ENCODE measurements at places on chromosomes 16 and 17.

- no peak for DNase-seq
These were observed 35.7 kb downstream of the PLD6 start for GRCh38 chr17:17170346-17170985.

DNA sequence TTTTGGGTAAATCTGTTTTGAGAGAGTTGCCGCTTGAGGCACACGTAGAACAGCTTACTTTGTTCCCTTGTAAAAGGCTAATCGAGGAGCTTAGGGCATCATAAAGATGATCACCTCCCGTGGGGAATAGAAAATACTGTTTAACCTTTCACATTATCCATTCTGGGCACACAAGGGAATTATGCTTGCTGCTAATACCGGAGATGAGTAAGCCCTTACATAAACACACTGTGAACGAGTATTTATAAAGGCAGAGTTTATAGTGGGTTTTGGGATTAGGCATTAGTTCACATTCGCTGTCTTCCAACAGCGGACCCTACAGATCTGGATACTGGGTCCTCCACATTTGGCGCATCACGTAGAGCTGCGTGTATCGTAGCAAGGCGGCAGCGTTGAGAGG lies 51.2 kb upstream of the CNTNAP4 start:
- DNase-seq: no peak

DNA sequence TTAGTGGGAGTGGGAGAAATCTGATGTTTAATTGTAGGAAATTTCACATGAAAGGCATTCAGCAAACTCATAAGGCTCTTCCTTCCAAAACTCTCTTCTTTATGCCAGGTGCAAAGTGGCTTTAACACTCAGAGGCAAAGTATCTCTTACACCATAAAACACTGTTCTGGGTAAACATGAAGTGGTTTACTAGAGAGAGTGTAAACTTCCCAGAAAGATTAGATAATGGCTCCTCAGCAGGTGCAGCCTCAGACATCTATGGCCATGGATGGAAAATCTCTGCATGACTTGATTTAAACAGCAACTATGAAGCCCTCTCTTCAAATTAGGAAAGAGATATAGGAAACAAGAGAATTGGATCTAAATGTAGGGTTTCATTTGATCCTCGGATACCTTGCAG lies 583.1 kb upstream of the SALL1 start:
- no peak for DNase-seq

- no peak for DNase-seq
These were observed 448.9 kb upstream of the ERCC4 start for GRCh38 chr16:13471036-13471435.

DNA sequence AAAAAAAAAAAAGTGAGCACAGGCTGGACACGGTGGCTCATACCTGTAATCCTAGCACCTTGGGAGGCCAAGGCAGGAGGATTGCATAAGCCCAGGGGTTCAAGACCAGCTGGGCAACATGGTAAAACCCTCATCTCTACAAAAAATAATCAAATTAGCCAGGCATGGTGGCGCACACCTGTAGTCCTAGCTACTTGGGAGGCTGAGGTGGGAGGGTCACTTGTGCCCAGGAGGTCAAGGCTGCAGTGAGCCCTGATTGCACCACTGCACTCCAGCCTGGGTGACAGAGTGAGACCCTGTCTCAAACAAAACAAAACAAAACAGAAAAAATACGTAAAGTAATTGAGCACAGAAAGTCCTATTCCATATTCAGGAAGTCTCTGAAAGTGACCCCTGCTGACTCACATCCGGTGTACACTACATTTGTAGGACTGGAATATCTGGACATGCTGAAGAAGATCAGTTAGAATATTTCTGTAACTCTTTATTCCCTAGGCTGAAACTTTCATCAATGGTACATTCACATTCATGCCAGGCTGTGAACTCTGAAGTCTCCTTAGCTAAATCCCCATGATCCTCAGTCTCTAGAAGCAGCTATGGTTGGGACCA lies 66.0 kb upstream of the HAS3 start:
- no peak for DNase-seq

DNA sequence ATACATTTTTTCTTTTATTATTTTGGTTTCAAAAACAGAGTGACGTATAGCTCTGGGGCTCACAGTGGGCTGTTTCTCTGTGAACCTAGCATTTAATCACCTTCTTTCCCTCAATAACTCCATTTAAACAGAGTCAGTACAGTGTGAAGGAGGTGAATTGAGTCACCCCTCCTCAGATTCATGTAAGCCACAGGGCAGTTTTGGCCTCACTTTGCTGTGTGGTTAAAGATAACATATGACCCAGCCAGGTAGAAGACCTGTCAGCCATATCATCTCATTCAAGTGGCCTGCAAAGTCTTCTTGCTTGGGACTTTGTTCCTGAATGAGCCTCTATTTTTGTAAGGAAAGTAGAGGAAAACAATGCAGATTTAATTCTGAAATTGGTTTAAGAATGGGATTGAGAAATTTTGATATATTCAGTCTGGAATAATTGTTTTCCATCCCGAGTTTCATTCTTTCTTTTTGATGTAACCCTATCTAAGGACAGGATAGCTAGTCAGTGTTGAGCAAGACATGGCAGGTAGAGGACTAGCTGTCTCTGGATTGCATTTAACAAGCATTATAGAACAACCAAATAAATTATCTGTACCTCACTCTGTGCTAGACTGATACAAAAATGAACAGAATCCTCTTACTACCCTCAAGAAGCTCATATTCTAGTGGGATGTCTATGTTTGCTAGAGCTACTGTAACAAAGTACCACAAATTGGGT lies 13.1 kb downstream of the MAP2K6 start:
- no peak for DNase-seq

GRCh38 chr17:72445055-72445991 lies 324.5 kb downstream of the SOX9 start:
- DNase-seq: no peak

All from forelimb muscle (tissue), 1 donor.